Adrenal gland (tissue), 19 donors: ENCODE measurements at places on chromosomes 6 and 20.
A peak's percentile ranks its signal among the peaks of the same experiment; 100 is the strongest.

DNA sequence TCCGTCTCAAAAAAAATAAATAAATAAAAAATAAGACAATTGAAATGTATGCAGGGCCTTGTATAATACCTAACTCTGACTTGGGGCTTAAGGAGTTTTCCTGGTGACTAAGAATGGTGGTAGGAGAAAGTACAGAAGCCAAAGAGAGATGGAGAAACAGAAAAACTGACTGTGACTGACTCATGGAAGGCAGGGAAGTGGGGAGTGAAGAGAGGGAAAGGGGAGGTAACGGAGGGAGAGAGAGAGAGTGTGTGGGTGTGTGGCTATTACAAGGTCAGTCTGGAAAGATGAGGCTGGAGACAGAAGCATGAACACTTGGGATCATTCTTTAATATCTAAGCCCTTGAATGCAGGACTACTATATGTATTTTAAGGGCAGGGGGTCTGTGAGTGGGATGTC lies 38.5 kb downstream of the SNRNP48 start:
- DNase-seq, result no peak

DNA sequence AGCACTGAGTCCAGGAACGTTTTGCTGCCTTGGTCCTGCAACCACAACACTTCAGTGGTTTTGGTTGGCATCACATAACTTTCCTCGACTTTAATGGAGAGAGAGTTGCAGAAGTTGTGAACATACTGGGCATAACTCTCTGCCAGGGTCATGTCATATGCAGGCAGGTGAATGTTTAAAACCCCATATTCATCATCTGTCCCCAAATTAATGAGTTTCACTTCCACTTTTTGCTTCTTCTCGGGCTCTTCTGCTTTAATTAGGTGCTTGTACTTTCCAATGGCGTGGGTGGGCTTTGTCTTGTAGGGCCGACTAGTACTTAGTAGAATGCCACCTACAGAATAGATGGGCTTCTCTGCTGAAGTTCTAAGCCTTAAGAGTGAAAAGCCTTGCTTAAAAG lies 45.2 kb upstream of the TFAP2A start:
- DNase-seq, result no peak

GRCh38 chr6:101257163-101257562 lies 136.3 kb upstream of the GRIK2 start:
- no peak for DNase-seq

DNA sequence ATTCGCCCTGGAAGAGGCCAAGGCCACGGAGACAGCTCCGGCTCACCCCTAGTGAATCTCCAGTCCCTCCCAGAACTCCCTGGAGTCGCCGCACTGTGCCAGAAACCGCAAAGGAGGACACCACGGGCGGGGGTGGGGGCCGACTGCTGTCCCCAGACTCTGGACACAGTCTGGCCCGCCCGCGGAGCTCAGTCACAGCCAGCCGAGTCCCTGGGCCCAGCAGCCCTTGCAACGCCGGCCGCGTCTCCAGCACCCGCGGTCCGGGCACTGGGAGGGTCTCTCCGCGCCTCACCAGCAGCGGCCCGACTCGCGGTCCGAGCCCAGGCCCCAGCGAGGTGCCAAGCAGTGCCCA lies 518 bp downstream of the PEX6 start:
- peak; percentile 69 for DNase-seq

DNA sequence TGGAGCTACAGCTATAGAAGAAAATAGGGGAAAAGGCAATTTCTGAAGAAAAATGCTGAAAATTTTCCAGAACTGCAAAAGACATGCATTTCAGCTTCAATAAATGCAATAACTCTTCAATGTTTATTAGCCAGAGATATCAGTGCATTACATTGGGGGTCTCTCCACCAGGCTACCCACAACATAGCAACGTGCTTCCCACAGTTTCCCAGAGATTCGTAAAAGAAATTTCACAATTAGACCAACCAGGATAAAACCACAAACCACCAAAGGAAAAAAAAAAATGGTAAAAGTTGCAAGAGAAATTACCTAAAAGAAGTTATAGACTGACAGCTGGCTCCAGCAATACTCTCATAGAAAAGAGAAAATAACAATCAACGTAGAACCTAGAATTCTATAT lies 16.0 kb downstream of the LY86 start:
- DNase-seq, result no peak

DNA sequence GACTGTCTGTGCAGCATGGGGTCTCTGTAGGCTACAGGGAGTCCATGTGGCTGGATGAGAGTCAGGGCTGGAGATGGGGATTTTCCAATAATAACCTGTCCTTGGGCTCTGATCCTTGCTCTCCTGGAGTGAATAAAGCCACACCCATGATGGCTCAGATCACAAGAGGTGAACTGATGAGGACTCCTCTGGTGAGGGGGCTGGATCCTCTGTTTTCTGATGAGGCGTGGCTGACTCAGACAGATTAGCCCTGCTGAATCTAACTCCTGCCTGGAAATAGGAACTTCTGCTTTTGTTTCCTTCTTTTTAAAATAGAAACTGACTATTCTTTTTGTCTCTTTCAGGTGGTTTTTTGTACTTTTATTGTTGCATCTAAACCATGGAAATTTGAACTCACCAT lies 27.0 kb downstream of the CST9L start:
- DNase-seq, result peak; percentile 13

DNA sequence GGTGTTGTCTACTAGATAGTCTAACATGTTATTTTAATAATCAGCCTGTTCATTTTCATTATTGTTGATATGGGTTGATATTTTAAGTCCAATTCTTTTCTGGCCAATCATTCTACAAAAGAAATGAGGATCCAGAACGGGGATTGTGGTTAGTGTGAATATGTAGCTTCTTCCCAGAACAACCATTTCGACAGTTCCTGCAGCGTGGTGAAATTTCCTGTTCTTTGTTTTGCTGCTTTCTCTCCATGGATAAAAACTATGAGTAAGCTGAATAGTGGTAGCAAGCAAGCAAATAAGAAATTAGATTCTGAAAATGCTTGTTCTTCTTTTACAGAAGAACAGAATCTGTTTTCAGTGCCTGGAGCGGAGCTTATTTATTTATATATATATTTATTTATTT lies 65.5 kb upstream of the F13A1 start:
- peak; percentile 31 for DNase-seq

GRCh38 chr6:73657201-73657600 lies 3.4 kb upstream of the SLC17A5 start:
- DNase-seq, result no peak

GRCh38 chr20:63777614-63778013 lies 38.0 kb downstream of the SLC2A4RG start:
- no peak for DNase-seq

DNA sequence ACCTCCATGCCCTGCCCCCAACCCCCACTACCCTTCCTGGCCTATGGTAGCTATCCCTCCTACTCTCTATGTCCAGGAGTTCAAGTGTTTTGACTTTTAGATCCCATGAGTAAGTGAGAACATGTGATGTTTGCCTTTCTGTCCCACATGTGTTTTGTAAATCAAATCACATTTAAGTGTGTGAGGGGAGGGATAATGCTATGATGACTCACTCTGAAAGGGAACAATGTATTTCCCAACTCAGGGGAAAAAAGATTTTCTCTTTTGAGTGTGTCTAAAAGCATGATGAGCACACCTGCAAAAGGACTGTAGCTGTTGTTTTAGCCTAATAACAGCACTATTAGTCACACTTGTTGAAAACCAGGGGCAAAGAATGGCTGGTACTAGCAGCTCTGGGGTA lies 193.7 kb downstream of the GJA10 start:
- DNase-seq, result no peak

DNA sequence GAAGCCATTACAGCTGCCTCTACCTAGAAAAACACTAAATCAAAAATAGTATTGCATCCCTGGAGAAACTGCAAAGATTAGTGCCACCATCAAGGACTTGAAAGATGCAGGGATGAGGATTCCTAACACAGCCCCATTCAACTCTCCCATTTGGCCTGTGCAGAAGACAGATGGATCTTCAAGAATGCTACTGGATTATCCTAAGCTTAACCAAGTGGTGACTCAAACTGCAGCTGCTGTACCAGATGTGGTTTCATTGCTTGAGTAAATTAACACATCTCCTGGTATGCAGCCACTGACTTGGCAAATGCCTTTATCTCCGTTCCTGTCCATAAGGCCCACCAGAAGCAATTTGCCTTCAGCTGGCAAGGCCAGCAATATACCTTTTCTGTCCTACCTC lies 117.4 kb downstream of the TBC1D32 start:
- DNase-seq, result no peak

- DNase-seq, result no peak
Measured at GRCh38 chr6:56806368-56806767, 148.5 kb upstream of the BEND6 start.

DNA sequence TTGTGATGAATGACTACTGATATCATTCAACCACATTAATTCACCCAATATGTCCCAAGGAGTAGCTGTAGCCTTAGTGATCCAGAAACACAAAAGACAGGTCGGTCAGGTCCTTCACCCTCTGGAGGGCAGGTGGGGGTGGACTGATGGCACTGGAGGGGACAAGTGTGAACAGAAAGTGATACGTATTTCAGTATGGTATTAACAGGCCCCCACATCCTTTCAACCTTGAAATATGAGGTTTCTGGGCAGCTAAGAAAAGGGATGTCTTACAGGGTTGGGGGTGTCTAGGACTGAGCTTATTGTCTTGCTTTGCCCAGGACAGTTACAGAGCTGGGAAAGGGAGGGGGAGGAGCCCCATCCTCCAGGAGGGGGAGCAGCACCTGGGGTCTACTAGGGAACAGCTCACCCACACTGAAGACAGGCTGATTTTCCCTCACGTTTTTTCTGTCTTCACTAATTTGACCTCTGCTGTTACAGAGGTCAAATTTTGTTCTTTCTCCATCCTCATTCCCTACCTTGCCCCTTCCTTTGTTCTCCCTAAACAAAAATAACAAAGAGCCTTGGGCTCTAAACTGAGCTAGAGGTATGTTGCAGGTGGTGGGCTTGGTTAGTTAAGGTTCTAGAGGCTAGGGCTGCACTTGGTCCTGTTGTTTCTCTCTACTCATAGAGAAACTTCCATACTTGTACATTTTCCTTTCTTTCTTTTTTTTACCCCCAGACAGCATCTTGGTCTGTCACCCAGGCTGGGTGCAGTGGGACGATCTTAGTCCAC lies 38.0 kb upstream of the EEF1A1 start:
- no peak for DNase-seq

DNA sequence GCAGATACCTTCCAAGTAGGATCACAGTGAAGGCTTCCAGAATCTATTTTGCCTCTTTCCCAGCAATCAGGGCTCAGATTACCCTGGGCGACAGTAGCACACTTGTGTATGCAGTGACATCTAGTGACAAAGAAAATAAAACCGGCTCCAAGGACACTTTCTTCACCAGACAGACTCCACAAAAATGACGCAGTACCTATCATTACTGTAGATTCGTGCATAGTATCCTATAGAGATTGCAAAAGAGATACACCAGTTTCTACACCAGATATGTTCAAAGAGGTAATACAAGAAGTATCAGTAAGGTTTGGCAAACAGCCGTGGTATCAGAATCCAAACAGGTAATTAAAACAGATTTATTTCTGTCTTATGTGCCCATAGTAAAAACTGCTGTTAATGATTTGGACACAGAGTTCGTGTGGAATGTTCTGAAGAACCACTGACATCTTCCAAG lies 600.4 kb upstream of the JAG1 start:
- peak; percentile 61 for DNase-seq

GRCh38 chr20:36543184-36544133 lies 2.1 kb downstream of the MYL9 start:
- DNase-seq, result peak; percentile 92

DNA sequence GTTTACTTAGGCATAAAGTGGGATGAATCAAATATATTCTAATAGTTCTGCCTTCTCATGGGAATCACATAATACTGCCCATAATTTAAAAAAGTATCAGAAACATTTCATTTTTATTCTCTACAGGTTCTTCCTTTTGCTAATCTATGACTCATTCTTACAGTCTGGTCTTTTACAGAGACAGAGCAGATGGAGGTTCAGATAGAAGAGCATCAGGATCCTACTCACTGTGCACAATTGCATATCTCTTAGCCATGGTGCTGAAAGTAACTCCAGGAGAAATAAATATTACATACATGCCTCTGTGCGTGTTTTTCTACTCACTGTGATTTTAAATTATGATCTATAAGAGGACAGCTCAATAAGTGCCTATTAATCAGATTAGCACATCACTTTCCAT lies 16.3 kb upstream of the OR2B6 start:
- no peak for DNase-seq

DNA sequence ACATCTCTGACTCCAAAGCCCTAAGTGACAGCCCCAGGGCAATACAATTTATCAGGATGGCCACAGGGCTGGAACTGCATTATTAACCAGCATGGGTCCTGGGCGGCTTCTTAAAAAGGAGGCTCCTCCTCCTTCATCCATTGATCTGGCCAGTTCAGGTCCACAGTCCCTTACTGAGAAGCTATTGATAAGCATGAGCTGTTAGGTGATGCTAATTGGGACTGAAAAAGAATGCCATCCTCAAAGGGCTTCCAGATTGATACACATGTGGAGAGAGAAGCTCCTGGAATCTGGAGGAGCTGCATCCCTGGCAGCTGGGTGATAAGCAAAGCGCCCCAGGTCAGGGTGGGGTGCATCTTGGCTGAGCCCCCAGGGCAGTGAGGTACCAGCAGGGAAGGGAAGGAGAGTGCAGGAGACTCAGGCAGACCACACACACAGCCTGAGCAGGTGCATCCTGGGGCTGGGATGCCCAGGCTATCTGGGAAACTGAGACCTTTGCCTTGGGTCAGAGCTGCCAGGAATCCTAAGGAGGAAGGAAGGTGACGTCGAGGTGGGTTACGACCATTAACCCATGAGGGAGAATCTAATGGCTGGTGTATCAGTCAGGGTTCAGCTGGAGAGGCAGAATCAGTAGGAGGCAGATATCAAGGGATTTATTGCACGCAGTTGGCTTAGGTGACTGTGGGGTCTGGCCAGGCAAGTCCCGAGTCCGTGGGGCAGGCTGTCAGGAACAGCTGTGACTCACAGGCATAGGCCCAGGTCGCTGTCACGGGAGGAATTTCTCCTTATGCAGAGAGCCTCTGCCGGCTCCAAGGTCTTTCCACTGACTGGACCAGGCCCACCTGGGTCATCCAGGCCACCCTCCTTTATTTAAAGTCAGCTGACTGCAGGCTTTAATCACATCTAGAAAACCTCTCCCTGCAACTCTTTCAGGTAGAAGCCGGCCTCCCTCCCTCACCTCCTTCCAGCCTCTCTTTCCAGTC lies 261.2 kb downstream of the BMP7 start:
- DNase-seq, result no peak

DNA sequence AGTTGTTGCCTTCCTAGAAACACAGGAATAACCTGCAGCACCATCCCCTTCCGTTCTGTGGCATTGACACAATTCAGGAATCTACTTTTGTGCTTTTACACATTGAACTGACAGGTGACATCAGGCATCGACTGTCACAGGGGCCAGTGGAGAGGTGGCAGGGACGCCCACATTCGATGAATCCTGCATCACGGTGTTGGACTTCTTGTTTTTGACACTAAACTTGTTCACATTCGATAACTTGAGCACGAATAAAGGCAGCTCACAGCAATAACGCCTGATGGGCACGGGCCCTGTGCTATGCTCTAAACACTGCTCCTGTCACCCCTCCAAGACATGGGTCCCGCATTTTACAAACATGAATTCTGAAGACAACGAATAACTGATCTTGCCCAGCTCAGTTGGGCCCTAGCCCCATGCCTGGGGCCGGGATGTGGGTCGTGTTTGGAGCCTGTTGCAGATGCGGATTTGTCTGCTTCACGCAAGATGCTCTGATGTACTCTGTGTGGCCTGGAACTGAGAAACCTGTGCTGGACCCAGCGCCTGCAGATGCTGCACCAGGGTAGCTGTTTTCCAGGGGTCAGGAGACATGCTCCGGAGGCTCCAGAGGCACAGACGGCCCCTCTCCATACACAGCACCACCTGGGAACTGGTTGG lies 75.7 kb downstream of the TTLL2 start:
- DNase-seq, result no peak

GRCh38 chr6:169070506-169071176 lies 183.0 kb downstream of the THBS2 start:
- DNase-seq, result peak; percentile 92
